NCI-H748 treated with DMSO at 0.1 percent for 48 hours (cell line): ENCODE measurements at places on chromosomes 12 and 14.

DNA sequence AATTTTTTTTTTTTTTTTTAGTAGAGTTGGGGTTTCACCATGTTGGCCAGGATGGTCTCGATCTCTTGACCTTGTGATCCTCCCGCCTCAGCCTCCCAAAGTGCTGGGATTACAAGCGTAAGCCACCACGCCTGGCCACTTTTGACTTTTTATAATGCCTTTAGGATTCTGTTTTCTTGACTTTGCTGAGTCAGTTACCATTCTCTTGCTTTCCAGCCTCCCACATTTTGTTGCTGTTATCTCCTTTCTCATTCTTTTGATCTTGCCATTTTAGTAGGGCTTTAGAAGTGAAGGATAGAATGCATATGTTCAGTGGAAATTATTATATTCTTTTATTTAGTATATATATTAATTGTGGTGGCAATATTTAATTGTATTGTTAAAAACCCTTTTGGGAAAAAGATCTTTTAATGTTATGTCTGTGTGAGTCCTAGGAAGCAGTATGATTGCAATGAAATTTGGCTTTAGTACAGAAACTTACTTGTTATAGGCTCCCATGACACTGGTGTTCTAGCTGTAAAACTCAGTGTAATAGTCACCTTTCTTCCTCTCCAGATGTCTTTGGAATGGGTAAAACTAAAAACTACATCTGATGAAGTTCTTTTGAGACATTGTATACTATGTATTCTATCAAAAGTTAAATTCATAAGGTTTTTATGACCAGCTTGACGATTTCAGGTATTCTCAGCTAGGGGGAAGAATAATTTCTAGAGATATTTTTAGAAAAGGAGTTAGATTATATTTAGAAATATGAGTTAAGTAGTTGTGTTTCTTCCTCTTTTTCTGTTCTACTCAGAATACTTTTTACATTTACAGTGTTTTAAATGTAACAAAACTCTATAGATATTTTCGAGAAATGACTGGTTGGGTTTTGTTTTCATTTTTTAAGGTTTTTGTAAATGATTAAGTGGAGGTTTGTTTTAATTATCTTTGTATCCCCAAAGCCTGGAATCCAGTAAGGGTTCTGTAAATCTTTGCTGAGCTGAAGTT is 74.7 kb downstream of the APAF1 start:
- DNase-seq, result no peak

GRCh38 chr14:63928744-63929174 is 76.0 kb downstream of the SYNE2 start:
- DNase-seq, result no peak

DNA sequence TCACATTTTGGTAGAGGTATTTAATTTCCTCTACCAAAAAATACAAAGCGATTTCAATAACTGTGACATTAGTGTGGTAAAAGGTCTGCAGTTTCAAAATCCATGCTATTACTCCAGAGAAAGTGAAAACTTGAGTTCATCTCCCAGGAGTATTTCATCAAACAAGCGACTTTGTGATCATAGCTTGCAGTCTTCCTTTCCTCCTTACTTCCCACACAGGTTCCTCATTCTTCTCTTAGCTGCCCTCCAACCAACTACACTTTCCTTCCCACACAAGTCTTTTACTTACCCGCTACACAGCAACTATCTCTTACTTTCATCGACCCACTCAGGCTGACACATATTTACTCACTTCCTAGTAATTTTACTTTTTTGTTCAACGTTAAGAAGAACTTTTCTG is 413.4 kb upstream of the USP15 start:
- DNase-seq, result no peak

- DNase-seq, result no peak
Measured at GRCh38 chr14:76104802-76105355, 46.8 kb upstream of the GPATCH2L start.

DNA sequence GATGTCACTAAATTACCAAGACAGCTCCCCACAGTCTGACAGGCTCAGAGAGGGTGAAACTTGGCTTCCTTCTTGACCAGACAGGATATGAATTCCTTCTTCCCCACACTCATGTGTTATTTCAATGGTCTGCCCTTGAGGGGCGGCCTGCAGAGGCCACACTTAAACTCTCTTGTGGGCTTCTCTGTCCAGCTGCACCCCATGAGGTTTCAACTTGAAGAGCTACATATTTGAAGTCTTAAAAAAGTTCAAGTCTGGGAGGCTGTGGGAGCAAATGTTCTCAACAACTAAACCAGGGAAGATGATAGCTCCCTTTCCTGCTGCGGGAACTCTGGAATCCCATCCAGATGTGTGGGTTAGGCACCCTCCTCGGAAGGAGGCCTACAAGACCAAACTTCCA is 98.3 kb downstream of the TTC7B start:
- DNase-seq, result no peak

GRCh38 chr14:68788275-68788995 is 4.4 kb downstream of the ZFP36L1 start:
- DNase-seq, result no peak

DNA sequence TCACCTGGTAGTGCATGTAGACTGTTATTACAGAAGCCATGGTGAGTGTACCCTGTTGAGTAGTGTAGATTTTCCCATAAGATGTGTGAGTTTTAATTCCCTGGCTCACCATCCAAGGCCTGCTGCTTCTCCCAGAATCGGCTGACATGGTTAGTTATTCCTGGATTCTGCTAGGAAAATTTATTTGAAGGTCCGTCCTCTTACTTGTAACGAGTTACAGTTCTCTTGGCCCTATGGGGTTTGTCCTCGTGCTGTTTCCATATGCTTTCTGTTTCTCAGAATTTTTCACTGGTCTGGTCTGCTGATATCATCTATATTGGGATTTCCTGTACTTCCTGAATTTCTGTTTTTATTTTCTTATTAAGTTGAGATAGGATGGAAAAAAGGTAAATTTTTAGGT is 423.3 kb upstream of the RGS6 start:
- no peak for DNase-seq

DNA sequence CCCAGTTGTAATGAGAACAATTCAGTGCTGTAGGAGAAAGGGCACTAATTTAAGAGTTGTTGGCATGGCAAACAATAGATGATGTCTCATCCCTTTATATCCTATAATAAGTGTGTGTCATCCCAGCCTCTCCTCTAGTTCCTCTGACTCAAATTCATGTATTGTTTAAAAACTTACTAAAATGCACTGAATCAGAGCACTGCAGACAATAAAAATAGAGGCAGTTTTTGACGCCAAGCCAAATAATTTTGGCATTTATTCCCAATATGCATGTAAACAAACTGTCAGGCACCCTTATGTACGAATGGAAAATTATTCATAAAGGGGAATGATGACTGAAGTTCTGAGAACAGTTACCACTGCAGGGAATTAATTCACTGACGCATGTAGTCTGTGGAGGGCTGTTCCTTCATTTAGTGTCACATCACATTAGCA is 57.9 kb upstream of the TMX1 start:
- DNase-seq, result no peak
